ENCODE measurements at places on chromosomes 2 and 18.

DNA sequence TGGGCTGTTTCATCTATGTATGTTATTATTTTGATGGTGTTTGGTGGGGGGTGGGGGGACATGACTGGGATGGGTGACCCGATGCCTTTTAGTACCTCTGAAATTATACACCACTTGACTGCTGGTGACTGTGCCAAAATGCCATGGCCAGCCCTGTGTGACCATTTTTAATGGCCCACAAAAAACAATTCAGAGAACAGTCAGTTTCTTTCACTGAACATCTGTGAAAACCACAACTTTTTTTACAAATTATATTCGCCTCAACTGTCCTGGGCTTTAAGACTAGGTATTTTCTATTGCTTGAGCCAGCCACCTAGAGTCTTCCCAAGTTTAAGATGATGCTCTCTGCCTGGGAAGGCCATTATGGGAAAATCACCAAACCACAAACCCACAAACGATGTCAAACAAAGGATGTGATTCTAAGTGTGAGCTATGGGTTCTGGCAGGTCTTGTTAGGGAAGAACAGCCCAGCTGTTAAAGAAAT lies 33.9 kb downstream of the FN1 start:
- DNase-seq: no peak

DNA sequence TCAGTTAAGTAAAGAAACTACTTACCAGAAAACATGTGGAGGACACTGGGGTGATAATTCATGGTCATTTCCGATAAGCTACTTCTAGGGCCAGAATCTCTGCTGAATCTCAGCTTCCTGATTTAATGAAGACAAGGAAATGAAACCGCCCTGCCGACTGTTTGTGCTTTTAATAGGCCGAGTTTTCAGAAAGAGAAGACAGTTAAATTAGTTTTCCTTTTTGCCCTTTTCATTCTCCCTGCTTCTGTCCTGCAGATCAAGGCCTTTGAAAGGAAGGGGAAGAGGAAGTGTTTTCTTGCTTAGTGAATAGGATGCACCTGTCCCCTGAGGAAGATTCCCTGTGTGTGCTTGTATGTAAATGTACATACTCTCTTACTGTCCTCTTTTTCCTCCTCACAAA lies 126.6 kb downstream of the SH3RF3 start:
- DNase-seq: no peak

DNA sequence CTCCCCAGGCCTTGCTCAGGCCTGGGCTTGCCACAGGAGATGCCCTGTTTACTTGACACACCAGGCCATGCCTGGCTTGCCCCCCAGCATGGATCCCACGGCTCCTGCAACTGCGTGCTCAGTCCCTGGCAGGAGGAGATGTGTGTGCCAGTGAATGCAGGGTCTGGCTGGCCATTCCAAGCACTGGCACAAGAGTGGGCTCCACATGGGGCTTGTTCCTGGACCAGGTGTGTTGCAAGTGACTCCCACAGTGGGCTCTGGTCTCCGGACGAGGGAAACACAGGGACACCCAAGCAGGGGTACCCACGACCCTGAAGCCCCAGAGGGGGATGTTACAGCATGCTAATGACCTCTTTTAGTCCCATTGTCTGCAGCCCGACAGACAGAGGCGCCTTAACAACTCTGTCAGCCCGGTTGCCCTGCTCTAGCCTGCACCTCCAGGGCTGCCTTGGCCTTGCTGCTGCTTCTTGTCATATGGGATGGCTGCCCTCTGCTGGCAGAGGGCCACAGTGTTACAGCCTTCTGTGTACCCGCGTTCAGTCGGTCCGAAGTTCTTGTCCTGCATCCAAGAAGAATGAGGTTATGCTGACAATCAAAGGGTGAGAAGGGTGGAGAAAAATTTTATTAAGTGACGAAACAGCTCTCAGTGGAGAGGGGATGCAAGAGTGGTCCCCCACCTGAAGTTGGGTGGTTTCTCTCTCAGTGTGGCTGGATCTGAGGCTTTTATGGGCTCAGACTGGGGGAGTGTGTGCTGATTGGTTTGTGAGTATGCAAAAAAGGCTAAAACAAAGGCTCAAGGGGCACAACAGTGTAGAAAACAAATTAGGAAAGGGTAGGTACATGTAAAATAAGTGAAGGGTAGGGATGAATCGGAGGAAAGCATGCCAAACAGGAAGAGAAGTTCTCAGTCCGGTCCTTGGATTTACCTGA lies 180.4 kb downstream of the MBD5 start:
- DNase-seq: peak; percentile 34

GRCh38 chr2:119691651-119692245 lies 12.7 kb downstream of the TMEM177 start:
- DNase-seq: no peak

GRCh38 chr2:173165443-173166238 lies 90.0 kb downstream of the MAP3K20 start:
- no peak for DNase-seq

DNA sequence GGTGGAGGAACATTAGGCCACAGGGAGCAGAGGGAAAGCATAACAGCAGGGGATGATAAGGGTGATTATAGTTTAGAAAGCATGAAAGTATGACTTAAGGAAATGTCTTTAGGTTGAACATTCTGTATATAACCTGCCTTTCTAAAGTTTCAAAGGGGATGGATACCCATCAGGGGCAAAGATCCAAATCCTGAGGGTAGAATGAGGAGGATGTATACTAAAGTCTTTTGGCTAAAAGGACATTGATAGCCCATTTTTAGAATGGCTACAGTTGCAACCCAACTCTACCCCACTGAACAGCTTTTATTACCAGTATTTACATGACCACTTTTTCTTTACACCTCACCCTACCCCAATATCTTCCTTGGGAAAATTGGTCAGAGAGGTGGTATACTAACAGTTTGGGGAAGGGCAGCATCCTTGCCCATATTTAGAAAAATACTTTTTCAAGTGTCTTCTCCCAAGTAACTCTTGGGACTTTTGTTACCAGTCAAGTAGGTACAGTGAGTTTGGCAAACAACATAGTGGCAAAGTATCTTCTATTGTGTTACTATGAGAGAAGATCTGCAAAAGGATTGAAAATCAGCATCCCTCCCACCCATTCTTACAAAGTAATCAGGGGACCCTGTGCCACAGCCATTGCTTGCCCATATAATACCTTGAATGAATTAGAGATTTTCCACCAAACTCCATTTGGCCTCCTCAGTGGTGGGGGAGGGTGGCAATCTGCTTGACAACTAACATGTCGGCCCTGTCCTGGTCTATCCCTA lies 8.3 kb downstream of the MAT2A start:
- DNase-seq: no peak

DNA sequence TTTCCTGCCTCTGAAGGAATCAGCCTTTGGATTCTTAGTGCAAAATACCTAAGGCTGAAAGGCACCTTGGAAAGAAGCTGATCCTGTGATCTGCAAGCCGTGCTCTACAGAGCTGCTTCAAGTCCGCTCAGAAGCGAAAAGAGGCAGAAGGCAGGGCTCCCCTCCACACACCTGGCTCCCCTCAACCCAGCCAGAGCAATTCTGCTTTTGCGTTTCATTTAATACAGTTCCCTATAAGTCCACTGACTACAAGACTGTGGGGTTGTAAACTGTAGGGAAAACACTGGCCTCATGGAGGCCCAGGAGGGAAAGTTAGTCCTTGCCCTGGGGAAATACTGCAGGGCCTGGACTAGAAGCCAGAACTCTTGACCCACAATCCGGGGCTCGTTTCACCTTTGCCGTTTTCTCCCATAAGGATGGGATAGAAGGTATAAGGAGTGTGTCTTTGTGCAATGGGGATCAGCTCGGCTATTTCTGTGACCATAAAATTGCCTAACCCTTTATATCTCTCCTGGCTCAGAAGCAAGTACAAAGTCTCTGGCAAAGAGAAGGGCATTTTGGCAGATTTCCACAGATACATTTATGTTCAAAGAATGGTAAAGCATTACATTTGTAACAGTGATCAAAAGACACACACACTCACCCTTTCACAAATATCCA lies 95.8 kb upstream of the TEX51 start:
- DNase-seq: no peak

DNA sequence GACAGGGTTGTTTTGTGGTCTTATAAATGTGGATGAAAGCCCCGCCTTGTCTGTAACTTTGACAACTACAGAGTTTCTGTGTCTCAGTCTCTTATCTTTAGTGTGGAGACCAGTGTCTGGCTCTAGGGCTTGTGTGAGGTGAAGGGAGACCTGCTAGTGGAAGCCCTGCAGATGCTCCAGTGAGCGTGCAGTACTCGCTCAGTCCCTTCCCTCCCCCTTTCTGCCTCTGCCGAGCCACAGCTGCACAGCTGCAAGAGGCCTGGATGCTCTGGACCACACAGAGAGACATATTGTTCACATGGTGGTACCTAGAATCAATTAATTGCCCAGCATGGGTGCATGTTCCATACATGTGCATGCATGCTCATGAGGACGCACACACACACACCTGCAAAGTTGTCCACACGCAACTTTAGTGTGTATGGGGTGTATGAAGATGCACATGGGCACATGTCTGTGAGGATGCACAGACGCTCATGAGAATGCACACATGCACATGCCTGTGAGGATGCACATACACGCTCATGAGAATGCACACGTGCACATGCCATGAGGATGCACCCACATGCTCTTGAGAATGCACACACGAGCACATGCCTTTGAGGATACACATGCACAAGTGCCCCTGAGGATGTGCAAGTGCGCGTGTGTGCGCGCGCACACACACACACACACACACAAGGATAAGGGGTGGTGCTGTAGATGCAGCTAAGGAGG lies 282.1 kb upstream of the HS6ST1 start:
- DNase-seq: no peak

DNA sequence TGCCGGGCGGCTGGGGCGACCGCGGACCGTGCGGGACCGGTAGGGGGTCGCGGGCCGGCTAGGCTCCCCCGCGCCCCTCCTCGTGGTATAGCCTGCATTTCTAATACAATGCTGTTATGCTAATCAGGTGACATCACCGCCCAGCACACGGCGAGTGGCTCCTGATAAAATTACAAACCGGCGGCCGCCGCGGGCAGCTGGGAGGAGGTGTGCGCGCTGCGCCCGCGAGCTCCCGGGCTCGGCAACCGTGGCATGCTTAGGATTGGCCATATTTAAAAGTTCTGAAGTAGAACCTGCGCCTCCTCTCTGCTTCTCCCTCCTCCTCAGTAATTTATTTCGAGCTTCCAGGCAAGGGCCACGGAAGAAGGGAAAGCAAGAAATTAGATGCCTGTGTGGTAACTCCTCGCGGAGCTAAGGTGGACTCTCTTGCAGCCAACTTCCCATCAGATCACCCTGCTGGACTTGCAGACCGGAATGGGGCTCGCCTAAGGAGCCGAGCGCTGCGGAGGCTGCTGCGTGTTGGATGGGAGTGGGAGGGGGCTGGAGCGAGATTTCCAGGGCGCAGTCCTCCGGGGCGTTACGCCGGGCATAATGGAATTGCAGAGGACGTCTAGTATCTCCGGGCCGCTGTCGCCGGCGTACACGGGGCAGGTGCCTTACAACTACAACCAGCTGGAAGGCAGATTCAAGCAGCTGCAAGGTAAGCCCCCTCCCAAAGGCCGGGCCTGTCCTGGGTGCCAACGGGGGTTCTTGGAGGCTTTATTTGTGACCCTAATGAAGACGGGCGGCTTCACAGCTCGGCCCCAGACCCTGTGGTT lies 102.3 kb downstream of the SPTBN1 start:
- peak; percentile 72 for DNase-seq

GRCh38 chr2:107633580-107634147 lies 193.0 kb upstream of the RGPD4 start:
- DNase-seq: no peak
